ENCODE measurements at places on chromosomes 12 and 14.

DNA sequence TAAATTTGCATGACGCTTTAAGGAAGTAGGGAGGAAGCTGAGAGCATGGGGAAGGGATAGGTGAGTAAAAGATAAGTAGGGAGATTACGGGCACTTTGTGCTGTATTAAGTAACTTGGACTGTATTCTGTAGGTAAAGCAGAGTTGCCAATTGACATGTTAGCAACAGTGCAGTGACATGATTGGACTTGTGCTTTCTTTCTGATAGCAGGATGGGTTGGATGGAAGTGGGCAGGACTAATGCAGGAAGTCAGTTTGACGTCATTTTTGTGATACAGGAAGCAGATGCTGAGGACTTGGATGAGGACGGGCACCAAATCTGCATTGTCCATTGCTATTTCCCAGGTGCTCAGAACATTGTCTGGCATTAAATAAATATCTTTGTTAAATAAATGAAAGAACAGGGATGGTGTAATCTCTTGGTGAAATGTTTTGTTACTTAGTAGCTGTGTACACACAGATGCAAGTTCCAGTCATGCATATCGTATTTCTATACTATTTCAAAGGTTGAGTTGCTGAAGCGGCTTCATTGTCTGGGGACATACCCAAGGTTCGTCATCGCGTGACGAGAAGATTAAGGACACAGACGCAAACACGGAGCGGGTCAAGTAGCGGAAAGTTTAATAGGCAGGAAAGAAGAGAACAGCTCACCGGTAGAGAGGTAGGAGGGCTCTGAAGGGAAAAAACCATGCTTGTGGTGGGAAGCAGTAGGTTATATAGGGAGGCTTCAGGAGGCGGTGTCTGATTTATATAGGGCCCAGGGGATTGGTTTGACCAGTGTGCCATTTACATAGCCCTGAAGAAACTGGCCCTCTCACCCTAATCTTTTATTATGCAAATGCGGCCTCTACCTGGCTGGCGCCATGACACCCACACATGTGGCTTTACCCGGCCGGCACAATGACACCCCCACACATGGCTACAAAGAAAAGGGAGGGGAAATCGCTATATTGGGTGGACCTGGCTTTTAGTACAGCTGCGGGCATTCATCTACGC lies 30.7 kb downstream of the GUCY2C start:
- no peak for DNase-seq

DNA sequence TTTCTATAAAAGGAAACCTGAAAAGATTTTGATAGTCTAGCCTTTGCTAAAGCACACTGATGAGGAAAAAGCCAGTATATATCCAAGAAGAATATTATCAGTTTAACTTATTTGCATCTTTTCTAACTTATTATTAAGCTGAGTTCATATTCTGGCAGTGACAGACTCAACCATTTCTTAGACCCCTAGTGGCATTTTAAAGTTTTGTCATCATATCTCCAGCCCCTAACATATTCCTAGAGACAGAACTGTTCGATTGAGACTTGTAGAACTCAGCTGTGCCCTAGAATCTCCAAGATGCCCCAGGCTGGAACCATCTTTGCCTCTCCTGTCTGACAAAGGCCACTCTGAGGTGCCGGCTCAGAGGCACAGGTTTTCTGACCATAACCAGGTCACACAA lies 365.6 kb downstream of the NELL2 start:
- DNase-seq = no peak

- DNase-seq = no peak
Measured at GRCh38 chr12:115983226-115983798, 294.2 kb downstream of the MED13L start.

DNA sequence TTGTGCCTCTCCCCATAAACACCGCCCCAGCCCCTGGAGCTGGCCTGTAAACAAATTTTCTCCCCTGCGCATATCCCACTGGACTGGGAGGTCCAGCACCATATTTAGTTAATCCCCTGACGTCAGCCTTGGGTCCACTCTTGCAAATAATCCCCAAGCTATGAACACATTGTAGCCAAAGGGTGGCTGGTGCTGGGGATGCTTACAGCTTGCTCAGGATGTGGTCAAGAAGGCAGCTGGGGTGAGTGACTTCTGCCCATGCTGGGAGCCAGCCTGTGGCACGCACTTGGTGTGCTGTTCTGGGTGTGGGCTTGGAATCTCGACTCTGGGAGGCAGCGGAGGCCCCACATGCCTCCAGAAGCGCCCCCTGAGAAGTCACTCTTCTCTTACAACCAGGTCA lies 32.1 kb downstream of the CMKLR1 start:
- no peak for DNase-seq

DNA sequence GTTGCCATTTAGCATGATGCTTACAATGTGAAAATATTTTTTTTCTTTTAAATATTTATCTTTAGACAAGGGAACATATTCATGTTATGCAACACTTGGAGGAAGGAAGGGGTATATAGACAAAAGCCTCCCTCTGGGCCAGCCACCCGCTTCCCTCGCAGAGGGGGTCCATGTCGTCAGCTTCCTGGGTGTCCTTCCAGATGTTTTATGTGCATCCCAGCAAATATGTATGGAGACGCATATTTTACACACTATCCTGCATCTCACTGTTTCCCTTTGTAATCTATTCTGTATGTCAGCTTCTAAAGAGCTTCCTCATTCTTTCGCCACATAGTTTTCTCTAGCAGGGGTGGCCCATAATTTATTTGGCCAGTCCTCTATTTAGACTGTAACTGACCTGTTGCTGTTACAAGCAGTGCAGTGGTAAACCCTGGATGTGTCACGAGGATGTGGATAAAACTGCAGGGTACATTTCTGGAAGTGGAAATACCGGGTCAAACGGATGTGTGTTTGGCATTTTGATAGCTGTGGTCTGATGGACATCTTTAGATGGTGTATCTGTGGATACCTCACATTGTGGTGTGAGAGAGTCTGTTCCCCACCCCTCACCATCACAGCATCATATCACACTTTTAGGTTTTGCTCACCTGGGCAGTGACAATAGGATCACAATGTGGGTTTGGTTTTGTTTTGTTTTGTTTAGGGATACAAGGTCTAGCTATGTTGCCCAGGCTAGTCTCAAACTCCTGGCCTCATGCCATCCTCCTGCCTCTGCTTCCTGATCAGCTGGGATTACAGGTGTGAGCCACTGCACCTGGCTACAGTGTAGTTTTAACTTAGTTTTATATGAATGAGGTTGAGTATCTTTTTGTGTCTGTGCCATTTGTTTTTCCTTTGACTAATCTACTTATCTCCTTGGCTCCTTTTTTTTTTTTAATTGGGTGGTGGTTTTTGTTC lies 31.6 kb downstream of the FAM222A start:
- no peak for DNase-seq

- no peak for DNase-seq
Measured at GRCh38 chr14:73452341-73453186, 5.8 kb downstream of the NUMB start.

DNA sequence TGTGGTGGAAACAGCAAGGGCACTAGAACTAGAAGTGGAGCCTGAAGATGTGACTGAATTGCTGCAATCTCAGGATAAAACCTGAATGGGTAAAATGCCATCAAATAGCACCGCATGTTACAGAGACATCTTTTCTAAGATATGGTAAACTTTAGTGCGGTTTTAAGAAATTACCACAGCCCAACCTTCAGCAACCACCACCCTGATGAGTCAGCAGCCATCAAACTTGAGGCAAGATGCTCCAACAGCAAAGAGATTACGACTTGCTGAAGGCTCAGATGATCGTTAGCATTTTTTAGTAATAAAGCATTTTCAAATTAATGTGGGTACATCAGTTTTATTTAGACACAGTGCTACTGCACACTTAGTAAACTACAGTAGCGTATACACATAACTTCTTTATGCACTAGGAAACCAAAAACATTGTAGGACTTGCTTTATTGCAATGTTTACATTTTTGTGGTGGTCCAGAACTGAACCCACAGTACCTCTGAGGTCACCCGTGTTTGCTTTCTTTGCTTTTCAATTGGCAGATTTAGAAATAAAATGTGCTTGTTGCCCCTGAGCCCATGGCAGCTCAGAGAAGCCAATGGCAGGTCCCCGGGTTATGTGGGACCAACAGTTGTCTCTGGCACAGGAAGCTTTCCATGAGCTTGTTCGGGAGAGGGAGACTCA lies 15.9 kb downstream of the GOLGA3 start:
- peak; percentile 26 for DNase-seq

- DNase-seq = no peak
Measured at GRCh38 chr12:28936711-28937110, 212.4 kb upstream of the FAR2 start.

DNA sequence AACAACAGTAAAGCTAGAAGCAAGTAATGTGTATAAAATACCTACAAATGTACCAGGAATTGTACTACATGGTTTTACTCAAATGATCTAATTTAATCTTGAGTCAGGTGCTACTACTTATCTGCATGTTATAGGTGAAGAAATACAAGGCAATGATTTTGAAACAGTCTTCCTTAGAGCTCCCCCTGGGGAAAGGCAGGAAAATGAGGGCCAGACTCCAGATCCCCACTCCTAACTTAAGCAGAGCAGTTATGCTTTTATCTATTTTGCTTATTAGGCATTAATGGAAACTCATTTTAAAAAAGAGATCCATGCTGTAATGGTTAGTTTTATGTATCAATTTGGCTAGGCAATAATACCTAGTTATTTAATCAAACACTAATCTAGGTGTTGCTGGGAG lies 109.3 kb upstream of the CPSF6 start:
- DNase-seq = no peak

DNA sequence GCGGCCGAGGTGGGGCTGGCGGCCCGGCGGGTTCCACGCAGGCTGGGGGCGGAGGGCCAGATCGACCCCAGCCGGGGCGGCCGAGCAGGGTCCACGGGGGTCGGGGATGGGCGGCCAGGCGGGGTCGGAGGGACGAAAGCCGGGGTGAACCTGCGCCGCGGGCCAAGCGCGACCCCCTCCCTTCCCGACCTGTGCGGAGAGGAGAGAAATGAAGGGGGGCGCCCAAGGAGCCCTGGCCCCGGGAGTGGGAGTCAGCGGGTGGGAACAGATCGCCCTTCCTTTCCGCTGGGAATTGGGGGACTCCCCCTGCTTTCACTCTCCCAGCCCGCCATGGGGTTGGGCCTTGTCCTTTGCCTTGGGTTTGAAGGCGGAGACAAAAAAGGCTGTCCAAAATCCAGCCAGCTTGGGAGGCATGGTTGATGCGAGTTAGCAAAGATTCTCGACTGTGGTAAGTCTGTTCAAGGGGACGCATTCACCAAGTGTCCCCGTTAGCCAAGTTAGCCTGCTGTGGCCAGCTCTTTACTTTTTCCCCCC lies 559 bp upstream of the CKAP4 start:
- peak; percentile 22 for DNase-seq

GRCh38 chr14:67486890-67487289 lies 1.6 kb downstream of the TMEM229B start:
- no peak for DNase-seq

DNA sequence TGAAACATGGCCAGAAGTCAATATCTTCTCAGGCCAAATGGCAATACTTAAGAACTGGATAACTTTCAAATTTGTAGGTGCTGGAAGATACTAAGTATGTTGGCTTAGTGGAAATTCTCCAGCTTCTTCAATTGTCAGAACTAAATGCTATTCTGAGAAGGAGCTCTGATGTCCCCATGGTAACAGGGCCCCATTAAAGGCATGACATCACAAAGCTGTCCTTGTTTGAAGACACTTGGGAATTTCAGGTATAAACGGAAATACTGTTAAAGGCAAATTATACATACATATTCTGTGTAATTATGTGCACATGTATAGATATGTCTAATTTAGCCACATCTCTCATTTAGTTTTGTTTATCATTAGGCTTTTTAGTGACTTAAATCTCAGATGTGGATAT lies 210.0 kb upstream of the SEL1L start:
- no peak for DNase-seq

DNA sequence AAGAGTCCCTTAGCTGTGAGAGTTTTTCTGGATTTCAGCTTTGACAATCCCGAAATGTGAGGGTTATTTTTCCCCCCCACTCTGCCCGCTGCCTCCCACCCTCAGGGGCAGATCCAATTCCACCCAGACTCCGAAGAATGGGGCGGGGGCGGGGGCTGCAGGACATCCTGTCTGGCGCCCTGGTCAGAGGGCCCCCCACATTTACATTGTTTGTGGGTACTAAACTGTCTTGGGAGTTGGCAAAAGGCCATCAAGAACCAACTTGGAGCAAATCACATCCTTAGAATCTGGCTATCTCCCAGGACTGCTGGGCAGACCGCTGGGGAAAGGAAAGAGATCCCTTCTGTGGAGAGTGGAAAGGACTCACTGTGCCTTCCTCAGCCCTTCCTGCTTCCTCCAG lies 2.4 kb downstream of the EMP1 start:
- no peak for DNase-seq

All from activated T-cell treated with anti-CD3 and anti-CD28 coated beads, Interleukin-2, amount 50 U/mL, for 72 hours (primary cell).